T follicular helper cell (primary cell): ENCODE measurements at places on chromosomes 13 and 19.

DNA sequence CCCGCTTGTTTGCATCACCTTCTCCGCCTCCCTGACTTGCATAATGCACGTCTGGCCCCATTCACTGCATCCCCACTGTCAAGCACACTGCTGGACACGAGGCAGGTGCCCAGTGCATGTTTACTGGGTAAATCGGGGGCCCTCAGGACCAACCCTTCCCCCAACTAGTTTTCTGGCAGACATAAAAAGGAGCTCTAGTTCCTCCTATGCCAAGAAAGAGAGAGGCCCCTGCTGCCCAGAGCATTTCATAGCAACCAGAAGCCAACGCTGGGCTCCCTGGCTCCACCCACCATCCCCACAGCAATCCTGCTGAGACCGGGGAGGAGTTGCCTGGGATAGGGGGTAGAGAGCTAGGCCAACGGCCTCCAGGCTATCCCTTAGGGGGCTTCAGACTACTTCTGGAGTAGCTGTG is 23.2 kb downstream of the ANKRD27 start:
- DNase-seq = no peak

- DNase-seq = no peak
Measured at GRCh38 chr19:49749055-49749716, 13.9 kb downstream of the TSKS start.

GRCh38 chr13:30895773-30896172 is 10.3 kb upstream of the MEDAG start:
- DNase-seq = no peak

- no peak for DNase-seq
Measured at GRCh38 chr13:110387451-110388107, 80.5 kb downstream of the COL4A2 start.

DNA sequence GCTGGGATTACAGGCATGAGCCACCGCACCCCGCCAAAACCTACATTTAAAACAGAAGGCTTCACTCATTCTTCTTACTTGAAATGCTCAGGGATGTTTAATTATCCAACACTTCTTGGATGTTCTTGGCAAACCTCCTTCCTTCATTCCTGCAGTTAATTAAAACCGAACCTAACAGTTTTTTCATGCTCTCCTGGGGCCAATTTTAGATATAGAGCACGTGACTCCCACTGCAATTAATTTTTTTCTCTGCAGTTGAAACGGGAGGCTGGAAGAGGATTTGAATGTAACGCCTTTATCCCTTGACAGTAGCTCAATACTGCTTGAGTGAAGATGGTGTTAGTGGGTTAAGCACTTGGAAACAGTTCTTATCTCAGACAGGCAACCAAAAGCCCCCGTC is 4.6 kb upstream of the ACTL9 start:
- no peak for DNase-seq

- no peak for DNase-seq
Measured at GRCh38 chr19:54882758-54883157, 8.7 kb downstream of the FCAR start.

DNA sequence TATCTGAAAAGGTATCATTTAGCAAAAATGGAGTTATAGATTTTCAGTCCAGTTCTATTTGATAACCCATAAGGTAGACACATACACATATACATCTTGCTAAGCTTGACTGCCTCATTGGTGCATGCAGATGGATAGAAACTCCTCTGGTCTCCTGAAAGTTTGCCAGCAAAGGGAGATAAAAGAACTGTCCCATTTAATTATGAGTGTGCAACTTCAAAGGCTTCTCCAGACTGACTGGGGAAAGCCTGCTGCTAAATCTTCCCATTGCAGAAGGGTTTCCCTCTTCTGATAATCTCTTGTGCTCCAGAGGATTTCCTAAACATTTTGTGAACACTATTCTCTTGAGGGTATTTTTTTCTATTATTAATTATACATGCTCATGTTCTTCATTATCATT is 131.9 kb downstream of the ITGBL1 start:
- DNase-seq = no peak

GRCh38 chr13:97298816-97299215 is 76.7 kb downstream of the MBNL2 start:
- no peak for DNase-seq

DNA sequence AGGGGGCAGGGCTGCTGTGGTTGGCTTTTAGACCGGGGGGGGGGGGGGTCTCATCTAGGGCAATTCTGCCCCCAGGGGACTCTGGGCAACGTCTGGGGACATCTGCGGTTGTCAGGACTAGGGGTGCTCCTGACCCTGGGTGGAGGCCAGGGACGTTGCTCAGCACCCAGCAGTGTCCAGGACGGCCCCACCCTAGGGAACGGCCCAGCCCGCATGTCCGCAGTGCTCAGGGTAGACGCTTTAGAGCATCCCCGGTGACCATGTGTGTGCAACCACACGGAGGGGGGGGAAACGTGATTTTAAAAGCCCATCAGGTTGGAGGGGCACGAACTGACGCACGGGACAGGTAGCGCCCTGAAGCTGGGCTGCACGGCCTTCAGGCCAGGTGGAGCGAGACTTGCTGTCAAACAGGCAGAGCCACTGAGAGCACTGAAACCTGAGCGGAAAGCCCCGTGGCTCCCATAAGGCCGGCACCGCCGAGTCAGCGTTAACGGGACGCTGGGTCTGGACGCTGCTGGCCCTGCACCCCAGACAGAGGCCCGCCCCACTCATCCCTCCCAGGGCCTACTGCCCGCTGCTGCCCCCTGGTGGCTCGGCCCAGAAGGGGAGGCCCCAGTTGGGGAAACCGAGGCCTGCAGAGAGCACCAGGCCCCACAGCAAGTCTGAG is 8.3 kb downstream of the CACTIN start:
- peak; percentile 34 for DNase-seq

DNA sequence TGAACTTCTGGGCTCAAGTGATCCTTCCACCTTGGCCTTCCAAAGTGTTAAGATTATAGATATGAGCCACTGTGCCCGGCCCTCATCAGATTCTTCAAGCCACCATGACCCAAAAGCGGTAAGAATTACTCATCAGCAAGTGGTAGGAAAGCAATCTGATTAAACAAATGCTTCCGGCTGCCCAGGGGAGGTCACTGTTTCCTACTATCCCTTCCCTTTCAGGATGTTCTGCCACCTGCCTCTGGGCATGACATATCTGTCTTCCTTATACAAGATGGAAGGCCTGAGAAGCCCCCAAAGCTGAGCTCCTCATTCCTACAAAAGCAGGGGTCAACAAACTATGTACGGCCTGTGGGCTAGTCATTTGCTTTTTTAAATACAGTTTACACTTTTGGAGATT is 7.0 kb downstream of the ABHD8 start:
- DNase-seq = no peak

DNA sequence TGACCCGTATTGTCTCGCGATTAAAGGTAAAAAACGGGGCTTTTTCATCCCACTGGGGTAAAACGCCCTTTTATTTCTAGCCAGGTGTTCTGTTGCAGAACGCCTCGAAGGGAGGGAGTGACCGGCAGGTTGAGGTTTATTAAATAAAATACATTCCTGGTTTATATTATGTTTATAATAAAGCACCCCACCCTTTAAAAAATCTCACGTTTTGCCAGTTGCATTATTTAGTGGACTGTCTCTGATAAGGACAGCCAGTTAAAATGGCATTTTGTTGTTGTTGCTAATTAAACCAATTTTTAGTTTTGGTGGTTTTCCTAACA is 25.1 kb upstream of the ZNF850 start:
- DNase-seq = no peak

GRCh38 chr19:3816566-3817218 is 30.5 kb upstream of the MATK start:
- DNase-seq = no peak

- no peak for DNase-seq
Measured at GRCh38 chr19:10288662-10289166, 1.0 kb upstream of the ICAM5 start.

DNA sequence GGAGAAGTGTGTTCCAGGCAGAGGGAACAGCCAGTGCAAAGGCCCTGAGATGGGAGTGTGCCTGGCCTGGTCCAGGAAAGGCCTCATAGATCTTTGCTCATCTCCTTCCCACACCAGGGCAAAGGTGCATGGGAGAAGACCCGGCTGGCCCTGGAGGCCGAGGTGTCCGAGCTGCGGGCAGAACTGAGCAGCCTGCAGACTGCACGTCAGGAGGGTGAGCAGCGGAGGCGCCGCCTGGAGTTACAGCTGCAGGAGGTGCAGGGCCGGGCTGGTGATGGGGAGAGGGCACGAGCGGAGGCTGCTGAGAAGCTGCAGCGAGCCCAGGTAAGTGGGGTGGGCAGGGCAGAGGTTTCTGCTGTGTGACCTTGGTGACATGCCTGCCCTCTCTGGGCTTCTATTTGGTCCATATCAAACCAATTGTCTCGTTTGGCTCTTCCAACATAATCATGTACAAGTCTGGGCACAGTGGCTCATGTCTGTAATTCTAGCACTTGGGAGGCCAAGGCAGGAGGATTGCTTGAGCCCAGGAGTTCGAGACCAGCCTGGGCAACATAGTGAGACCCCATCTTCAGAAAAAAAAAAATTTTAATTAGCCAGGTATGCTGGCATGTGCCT is 51.1 kb downstream of the KCNC3 start:
- DNase-seq = no peak

DNA sequence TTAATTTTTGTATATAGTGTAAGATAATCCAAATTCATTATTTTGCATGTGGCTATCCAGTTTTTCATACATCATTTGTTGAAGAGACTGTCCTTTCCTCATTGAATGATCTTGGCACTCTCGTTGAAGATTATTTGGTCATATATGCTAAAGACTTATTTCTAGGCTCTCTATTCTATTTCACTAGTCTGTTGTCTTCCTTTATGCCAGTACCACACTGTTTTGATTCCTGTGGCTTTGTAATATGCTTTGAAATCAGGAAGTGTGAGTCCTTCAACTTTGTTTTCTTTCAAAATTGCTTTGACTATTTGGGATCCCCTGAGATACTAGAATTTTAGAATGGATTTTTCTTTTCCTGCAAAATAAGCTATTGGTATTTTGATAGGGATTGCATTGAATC is 24.5 kb downstream of the FNDC3A start:
- DNase-seq = no peak

GRCh38 chr13:81021284-81021840 is 680.4 kb upstream of the SPRY2 start:
- DNase-seq = no peak

GRCh38 chr13:33349288-33349985 is 63.9 kb upstream of the STARD13 start:
- DNase-seq = no peak

GRCh38 chr13:79966059-79966458 is 374.9 kb downstream of the SPRY2 start:
- DNase-seq = no peak

DNA sequence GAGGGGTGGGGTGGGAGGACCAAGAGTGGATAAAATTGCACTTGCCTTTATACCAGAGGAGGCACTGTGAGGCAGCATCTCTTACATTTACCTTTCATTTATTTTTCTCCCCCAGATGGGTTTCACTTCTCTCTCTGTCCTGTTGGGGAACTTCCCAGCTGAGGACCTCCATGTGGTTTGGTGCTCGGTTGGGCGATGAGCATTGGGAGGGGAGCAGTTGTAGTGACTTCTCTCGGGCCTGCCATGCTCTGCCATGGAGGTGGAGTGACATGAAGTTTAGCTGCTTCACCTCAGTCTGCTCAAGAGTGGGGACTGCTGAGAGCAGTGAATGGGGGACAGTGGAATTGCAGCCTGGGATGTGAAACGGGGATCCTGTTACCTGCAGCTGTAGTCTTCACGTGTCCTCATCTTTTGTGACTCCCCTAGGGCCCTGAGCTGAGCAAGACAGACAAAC is 23.1 kb upstream of the CXCL17 start:
- no peak for DNase-seq

DNA sequence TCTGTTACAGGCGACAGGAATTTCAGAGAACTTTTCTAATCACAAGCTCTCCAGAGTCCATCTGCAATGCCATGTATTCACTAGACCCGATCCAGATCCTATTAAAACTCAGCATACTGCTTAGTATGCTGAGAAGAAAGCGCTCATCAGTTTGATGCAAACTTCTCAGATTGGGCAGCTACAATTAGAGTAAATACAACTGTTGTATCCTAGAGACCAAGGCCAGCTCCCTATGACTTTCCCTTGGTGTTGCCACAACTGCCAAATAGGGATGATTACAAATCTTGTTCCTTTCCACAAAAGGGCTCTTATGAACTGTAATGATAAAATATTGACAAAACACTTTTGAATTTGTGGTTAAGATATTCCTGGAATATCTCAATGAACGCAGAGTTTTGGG is 191.2 kb downstream of the SPRY2 start:
- DNase-seq = no peak

- no peak for DNase-seq
Measured at GRCh38 chr13:46810440-46810839, 13.5 kb upstream of the ESD start.

DNA sequence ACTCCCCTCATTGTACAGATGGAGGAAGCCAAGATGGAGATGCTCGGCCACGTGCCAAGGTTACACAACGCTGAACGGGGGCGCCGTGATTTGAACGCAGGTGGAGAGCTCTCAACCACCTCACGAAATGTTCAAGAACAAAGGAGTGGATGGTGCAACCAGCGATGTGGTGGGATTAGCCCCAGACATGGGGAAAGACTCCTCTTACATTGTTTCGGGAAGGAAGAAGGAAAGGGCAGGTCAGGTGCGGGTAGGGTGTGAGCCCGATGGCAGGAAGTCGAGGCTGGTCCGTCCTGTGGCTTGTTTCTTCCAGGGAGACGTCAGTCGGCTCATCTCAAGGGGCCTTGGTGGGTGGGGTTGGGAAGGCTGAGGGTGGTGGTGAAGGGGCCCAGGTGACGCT is 7.1 kb upstream of the KLK14 start:
- no peak for DNase-seq

DNA sequence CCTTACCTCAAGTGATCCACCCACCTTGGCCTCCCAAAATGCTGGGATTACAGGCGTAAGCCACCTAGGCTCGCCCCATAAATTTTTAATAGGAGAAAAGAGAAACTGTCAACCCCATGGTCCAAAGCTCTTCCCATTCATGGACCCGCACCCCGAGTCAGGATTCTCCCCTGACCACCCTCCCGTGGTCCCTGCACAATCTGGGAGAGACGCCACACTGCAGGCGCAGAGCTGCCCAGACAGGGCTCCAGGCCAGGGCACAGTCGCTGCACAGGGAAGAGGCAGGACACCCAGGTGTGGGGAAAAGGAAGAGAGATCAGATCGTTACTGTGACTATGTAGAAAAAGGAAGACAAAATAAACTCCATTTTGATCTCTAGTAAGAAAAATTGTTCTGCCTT is 54.5 kb downstream of the ZNF93 start:
- DNase-seq = no peak

DNA sequence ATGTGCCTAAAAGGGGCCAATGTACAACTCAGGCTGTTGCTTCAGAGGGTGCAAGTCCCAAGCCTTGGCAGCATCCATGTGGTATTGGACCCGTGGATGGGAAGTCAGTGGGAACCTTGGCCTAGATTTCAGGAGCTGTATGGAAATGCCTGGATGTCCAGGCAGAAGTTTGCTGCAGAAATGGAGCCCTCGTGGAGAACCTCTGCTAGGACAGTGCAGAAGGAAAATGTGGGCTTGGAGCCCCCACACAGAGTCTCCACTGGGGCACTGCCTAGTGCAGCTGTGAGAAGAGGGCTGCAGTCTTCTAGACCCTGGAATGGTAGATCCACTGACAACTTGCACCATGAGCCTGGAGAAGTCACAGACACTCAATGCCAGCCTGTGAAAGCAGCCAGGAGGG is 28.5 kb downstream of the GPC5 start:
- no peak for DNase-seq
